T-helper 2 cell treated with Interferon-gamma antibody and Interleukin-4, amounts not matched to agents 5 μg/mL and 100 μg/mL, for 36 hours (primary cell): ENCODE measurements at places on chromosomes 2 and 18.
A peak's percentile ranks its signal among the peaks of the same experiment; 100 is the strongest.

- no peak for DNase-seq
Measured at GRCh38 chr2:127400897-127401756, 13.4 kb upstream of the MAP3K2 start.

DNA sequence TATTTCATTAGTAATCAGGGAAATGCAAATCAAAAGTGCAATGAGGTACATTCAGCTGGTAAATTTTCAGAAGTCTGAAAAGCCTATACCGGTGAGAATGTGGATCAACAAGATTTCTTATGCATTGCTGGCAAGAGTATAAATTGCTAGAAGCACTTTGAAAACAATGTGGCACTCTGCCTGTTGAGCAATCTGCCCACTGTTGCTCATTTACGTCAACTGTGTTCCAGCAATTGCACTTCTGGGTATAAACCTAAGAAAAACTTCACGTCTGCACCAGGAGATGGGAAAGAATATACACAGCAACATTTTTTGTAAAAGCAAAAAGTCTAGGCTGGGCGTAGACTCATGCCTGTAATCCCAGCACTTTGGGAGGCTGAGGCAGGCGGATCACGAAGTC lies 40.8 kb downstream of the MTERF4 start:
- no peak for DNase-seq

- DNase-seq: peak; percentile 36
Measured at GRCh38 chr2:96815326-96816126, 542 bp upstream of the CNNM3 start.

- DNase-seq: no peak
Measured at GRCh38 chr2:122412360-122412759, 656.9 kb downstream of the TSN start.

DNA sequence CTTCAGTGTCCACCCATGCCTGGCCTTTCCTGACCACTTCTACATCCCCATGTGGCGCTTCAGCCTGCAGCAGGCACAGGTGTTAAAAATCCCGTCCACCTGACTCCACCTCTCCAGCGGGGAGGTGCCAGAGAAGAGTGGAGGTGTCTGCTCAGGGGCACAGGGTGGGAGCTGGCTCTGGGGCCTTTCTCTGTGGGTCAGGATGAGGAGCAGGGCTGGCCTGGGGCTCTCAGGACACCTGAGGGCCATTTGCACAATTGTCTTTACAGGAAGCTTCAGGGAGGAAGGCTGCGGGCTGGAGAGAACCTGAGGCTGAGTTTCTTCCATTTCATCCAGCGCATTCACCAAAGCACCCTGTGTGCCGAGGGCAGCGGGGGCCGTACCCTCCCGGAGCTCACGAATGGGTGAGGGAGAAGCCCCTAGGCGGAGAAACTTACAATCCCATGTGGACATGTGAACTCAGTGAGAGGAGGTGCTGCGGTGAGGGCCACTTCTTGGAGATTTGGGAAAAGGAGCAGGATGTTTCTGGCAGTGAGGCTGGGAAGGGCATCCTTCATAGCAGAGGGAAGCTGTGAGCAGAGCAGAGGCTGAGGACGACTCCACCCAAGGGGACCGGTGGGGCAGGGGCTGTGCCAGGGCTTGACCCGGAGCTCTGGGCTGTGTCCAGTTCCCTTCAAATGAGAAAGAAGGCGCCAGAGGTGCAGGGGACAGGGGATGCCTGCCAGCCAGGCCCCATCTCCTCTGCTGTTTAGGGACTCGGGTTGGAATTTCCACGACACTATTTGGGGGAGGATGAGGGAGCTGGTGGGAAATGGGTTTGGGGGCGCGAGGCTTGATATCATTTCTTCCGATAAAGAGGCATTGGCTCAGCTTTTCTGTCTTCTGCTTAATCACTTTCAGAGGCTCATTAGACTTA lies 155.2 kb upstream of the MYCN start:
- no peak for DNase-seq

DNA sequence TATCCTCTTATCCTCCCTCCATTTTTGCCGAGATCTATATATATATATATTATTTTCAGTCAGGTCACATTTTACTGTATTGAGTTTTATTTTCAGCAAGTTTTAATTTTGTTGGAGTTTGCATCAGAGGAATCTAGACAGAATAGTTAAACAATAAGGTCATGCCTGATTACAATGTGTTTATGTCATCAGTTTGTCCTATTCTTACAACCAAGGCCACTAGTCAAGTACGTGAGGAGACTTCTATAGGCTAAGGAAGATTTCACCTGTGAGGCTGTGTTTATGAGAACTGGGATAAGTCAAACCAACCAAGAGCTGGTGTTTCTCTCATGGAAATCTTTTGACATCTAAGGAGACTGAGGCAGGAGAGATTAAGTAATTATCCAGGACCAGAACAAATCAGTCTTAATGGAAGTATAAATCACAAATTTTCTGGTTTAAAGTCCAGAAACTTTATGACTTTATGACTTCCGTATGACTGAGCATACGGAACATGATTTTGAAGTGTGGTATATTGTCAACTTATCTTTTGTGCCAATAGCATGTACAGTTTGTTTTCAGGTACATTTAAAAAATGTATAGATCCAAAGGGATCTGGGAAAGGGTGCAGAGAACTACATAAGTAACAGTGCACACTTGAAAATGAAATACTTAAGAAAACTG lies 100.0 kb upstream of the DTNA start:
- DNase-seq: no peak

DNA sequence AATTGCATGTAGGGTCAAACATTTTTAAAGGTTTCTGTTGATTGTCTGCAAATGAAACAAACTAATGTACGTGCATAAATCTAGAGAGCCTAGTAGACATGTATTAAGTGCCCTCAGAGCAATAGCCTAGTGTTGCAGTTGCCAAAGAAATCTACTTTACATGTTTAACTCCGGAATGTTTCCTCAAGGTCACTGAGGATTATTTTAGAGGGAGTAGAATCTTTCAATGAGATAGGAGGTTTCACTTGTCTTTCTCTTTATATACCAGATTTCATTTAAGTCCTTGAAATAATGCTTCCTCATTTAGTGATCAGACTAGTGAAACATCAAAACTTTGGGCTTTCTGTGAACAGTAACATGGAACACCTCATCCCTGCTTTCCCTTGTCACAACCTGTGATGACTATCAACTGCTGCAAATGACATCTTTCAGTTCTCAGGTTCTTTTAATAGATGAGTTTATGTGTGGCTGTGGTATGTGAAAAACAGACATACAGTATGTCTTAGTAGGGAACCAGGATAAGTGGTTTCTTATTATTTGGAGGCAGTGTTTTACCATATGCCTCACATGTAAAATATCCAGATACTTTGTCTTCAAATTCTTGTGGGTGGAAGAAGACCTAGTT lies 5.5 kb downstream of the UBE2E3 start:
- no peak for DNase-seq

DNA sequence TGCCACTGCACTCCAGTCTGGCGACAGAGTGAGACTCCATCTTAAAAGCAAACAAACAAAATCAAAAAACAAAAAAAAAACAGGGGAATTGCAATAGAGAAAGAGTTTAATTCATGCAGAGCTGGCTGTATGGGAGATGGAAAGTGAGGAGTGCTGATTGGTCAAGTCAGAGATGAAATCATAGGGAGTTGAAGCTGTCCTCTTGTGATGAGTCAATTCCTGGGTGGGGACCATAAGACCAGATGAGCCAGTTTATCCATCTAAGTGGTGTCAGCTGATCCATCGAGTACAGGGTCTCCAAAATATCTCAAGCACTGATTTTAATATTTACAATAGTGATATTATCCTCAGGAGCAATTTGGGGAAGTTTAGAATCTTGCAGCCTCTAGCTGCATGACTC lies 45.3 kb downstream of the FRZB start:
- DNase-seq: no peak

- DNase-seq: no peak
Measured at GRCh38 chr2:178674122-178674521, 133.1 kb downstream of the TTN start.
